ENCODE measurements at places on chromosomes 4 and X. TPM values are rescaled to one million over a fixed set of nuclear protein-coding genes. Genes with fewer than 3 reads are reported as not detected.

GRCh38 chrX:40012868-40013265, 84.9 kb downstream of the BCOR start:
- no peak for DNase-seq

- DNase-seq: no peak
These were observed at the start of gene P2RY10 for GRCh38 chrX:78945186-78945912. Gene P2RY10 (plus strand): TSS chrX:78945391. CDS start chrX:78960521, 15,130 bp downstream.

The GPRIN3 gene
- total RNA-seq: 13.2 TPM

DNA sequence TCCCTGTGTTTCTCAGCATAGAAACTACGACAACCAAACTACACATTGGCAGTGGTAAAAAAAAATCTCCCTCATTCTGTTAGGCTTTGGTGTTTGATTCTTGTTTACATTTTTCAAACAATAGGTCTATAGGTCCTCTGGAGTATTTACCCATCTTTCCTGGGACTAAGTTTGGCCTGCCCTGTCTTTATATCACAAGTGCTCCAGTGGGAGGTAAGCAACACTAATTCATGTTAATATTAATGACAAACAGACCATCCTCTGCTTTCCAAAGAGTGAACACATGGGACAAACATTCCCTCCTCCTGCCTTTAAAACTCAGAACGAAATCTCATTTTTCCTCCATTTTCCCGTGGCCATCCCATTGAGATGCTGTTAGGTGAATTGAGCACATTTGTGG, 514.1 kb upstream of the INTU start:
- DNase-seq: no peak

The TKTL1 gene
- 0.16 TPM for total RNA-seq

DNA sequence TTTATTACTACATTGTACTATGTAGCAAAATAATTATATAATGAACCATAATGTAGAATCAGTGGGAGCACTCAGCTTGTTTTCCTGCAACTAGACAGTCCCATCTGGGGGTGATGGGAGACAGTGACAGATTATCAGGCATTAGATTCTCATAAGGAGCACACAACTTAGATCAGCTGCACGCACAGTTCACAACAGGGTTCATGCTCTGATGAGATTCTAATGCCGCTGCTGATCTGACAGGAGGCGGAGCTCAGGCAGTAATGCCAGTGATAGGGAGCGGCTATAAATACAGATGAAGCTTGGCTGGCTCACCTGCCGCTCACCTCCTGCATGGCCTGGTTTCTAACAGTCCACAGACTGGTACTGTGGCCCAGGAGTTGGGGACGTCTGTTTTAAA, 199.2 kb downstream of the MAB21L2 start:
- DNase-seq: no peak

Measured in breast epithelium (tissue), 4 donors.